ENCODE measurements at places on chromosomes 2 and 18. TPM values are rescaled to one million over a fixed set of nuclear protein-coding genes. Genes with fewer than 3 reads are reported as not detected.
A peak's percentile ranks its signal among the peaks of the same experiment; 100 is the strongest.

- no peaks in the 10 kb centered on the region for H3K4me1 ChIP-seq
- DNase-seq: no peak
- H3K27ac ChIP-seq: no peak overlapping the region
- no peaks in the 10 kb centered on the region for H3K36me3 ChIP-seq
- no peak overlapping the region for H3K4me3 ChIP-seq
These were observed 22.8 kb downstream of the SNORC start for GRCh38 chr2:232892843-232893242.

- H3K4me1 ChIP-seq: no peaks in the 10 kb centered on the region
- H3K27ac ChIP-seq: no peak overlapping the region
- no peak overlapping the region for H3K4me3 ChIP-seq
- H3K27me3 ChIP-seq: no peaks in the 10 kb centered on the region
- no peaks in the 10 kb centered on the region for H3K36me3 ChIP-seq
- no peak for DNase-seq
These were observed 193.8 kb downstream of the LRRTM4 start for GRCh38 chr2:77328134-77328931.

The TBR1 gene
- not detected for total RNA-seq

The DSG1 gene
- not detected for total RNA-seq

The CCDC148 gene
- total RNA-seq: 3.2 TPM

The CSRNP3 gene
- 1.9 TPM for total RNA-seq

The MRPL44 gene
- total RNA-seq: 24.7 TPM

DNA sequence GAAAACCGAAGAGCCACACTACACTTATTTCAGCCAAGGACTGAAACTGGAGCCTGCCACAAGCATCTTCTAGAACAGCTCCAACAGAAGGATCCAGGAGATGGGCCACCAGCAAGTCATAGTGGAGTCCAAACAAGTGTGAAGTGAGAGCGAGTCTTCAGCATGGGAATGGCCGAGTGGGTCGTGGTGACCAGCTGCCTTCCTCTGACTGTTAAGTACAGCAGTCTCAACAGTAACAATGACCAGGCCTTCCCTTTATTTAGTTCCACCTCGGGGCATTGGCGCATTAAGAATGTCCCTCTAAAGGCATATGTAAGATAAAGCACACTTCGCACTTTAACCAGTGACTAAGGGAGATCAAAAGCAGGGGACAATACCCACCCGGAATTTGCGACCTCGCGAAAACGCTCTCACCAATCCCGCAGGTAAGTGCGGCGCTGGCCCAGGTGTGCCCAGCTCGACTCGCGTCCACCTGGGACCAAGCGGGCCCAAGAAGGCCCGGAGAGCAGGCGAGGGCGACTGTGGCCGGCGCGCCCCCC lies 1.1 kb downstream of the L3MBTL4 start:
- DNase-seq: no peak
- H3K36me3 ChIP-seq: no peaks in the 10 kb centered on the region
- peaks cover 12% of the 10 kb centered on the region for H3K4me1 ChIP-seq
- peaks cover 19% of the 10 kb centered on the region for H3K27me3 ChIP-seq
- H3K4me3 ChIP-seq: peak overlapping the region; percentile 82

DNA sequence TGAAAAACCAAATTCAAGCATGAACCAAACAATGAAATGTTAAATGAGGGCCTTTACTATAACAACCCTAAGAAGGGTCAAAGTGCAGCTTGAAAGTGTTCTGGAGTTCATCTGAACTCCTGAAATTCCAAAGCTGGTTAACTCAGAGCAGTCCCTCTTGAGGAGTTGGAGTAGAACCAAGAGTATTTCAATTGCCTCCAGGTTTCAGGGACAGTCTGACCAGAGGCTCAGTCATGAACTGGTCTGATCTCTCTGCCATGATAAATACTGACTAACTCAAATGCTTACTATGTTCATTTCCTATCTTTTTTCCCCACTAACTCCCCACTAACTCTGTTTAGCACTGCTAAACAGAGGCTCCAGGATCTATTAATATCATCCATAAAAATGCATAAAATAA lies 2.7 kb downstream of the STARD7 start:
- H3K27ac ChIP-seq: peak overlapping the region; percentile 71
- no peaks in the 10 kb centered on the region for H3K27me3 ChIP-seq
- peaks cover 59% of the 10 kb centered on the region for H3K4me1 ChIP-seq

GRCh38 chr18:55264108-55264507 lies 304.8 kb upstream of the CCDC68 start:
- no peaks in the 10 kb centered on the region for H3K27me3 ChIP-seq
- DNase-seq: no peak
- H3K4me1 ChIP-seq: peaks cover 23% of the 10 kb centered on the region
- no peak overlapping the region for H3K27ac ChIP-seq
- H3K4me3 ChIP-seq: no peak overlapping the region

DNA sequence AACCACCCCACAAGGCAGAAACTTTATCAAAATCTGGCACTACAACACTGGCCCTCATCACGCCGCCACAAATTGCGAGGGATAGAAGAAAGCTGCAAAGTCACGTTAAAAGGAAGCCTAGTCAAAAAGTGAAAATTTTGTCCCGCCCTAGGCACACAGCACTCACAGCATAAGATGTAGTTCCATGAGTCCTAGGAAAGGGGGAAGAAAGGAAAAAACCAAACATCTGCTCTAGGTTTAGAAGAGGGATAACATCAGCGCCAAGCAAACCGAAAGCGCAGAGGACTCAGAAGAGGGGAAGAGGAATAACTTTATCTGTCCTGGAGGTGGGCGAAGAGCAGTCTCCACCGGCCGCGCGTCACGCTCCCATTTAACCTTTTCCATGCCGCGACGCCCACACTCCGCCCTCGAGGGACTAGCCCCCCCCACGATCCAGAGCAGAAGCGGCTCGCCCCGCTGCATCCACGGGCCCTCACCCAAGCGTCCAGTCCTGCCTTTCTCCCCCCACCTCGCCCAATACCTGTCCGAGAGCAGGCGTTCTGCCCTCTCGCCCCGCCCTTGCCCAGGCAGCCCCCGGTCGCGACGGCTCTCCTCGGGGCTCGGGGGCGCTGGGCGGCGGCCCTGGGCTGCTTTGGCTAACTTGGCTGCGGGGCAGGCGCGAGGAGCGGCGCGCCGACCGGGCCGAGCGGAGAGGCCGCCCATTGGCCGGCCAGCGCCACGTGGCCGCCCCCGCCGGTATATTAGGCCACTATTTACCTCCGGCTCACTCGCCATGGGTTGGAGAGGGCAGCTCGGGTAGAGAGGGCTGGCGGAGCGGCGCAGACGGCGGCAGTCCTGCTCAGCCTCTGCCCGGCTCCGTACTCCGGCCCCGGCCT lies at the start of gene HOXD1:
HOXD1 (plus strand) TSS at position 770 of the 875 bp plus-strand sequence. CDS start 134 bp downstream, outside the sequence.
- DNase-seq: no peak
- H3K4me1 ChIP-seq: peaks cover 33% of the 10 kb centered on the region
- H3K36me3 ChIP-seq: no peaks in the 10 kb centered on the region
- peak within 1 kb of the TSS; percentile 47 for H3K27ac ChIP-seq

DNA sequence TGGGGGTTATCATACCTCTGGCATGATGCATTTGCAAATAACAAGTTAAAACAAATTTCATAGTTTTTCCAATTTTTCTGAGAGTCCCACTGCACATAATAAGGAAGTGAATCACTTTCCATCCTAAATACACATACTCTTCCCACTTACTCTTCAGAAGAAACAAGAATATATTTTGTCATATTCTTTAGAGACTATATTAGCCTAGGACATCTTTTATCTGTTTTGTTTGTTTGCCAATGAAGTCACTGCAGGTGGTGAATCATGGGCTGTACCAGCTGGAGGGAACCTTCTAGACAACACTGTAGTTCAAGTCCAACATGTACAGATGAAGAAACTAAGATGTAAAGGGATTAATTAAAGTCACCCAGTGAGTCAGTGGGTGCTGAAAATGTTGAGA lies 116.8 kb downstream of the XIRP2 start:
- no peak overlapping the region for H3K4me3 ChIP-seq
- H3K27ac ChIP-seq: no peak overlapping the region

GRCh38 chr2:86382698-86383097 lies 45.3 kb upstream of the REEP1 start:
- no peaks in the 10 kb centered on the region for H3K36me3 ChIP-seq
- H3K4me1 ChIP-seq: no peaks in the 10 kb centered on the region
- DNase-seq: no peak
- H3K4me3 ChIP-seq: no peak overlapping the region
- H3K27me3 ChIP-seq: no peaks in the 10 kb centered on the region

The CRYGC gene
- not detected for total RNA-seq

The ADAM17 gene
- 14.6 TPM for total RNA-seq

DNA sequence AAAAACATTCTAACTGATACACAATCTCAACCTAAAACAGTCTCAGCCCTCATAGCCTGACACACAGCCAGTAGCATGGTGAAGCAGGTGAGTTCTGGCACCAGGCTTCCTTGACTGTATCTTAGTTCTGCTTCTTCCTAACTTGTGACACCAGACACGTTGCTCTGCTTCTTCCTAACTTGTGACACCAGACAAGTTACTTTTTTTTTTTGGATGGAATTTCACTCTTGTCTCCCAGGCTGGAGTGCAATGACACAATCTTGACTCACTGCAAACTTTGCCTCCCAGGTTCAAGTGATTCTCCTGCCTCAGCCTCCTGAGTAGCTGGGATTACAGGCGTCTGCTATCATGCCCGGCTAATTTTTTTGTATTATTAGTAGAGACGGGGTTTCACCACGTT lies 6.7 kb upstream of the ATG16L1 start:
- H3K27me3 ChIP-seq: no peaks in the 10 kb centered on the region
- H3K4me3 ChIP-seq: no peak overlapping the region
- H3K36me3 ChIP-seq: no peaks in the 10 kb centered on the region
- H3K4me1 ChIP-seq: no peaks in the 10 kb centered on the region

GRCh38 chr2:88212251-88212790 lies 42.2 kb downstream of the THNSL2 start:
- no peaks in the 10 kb centered on the region for H3K4me1 ChIP-seq
- no peaks in the 10 kb centered on the region for H3K36me3 ChIP-seq
- no peak overlapping the region for H3K27ac ChIP-seq
- no peak for DNase-seq
- no peak overlapping the region for H3K4me3 ChIP-seq
- H3K27me3 ChIP-seq: no peaks in the 10 kb centered on the region

DNA sequence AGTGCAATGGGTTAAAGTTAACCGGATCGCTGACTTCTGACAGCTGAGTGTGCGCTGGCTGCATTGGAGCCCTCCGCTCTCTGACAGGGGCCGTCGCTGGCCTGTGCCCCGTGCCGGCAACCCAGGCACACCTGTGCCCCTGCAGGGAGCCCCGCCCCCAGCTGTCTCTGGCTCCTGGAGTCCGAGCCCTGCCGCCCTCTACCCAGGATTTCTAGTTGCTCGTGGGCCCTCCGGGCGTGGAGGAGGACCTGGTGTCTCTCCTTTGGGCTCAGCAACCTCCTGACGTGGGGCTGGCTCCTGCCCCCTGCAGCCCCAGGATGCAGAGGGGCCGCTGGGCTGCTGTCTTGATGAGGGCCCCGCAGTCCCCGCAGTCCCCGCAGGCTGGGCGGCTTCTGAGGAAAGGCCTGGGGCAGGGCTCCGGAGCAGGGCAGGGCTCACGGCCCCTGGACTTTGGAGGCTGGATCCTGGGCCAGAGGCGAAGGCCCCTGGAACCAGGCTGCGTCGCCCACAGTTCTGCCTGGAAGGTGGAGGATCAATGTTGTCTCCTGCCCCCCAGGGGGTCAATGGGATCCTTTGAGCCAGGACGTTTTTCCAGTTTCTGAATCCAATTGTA lies 172.8 kb downstream of the RNF144A start:
- no peak overlapping the region for H3K27ac ChIP-seq
- DNase-seq: peak; percentile 31
- no peak overlapping the region for H3K4me3 ChIP-seq
- no peaks in the 10 kb centered on the region for H3K36me3 ChIP-seq
- H3K4me1 ChIP-seq: no peaks in the 10 kb centered on the region

The TUBA4B gene
- not detected for total RNA-seq

GRCh38 chr2:157596992-157597681 lies 31.5 kb downstream of the ACVR1C start:
- H3K27ac ChIP-seq: no peak overlapping the region
- no peak overlapping the region for H3K4me3 ChIP-seq

The UBR3 gene
- 53.0 TPM for total RNA-seq

GRCh38 chr2:122315306-122315705 lies 559.9 kb downstream of the TSN start:
- no peak overlapping the region for H3K4me3 ChIP-seq
- DNase-seq: no peak
- no peak overlapping the region for H3K27ac ChIP-seq

GRCh38 chr2:219452361-219453317 lies 18.0 kb downstream of the SPEG start:
- peak; percentile 95 for DNase-seq
- H3K4me3 ChIP-seq: peak overlapping the region; percentile 15
- H3K36me3 ChIP-seq: no peaks in the 10 kb centered on the region
- H3K27ac ChIP-seq: peak overlapping the region; percentile 94

GRCh38 chr2:204973616-204974015 lies 428.3 kb downstream of the PARD3B start:
- peaks cover 15% of the 10 kb centered on the region for H3K4me1 ChIP-seq
- DNase-seq: no peak
- no peak overlapping the region for H3K4me3 ChIP-seq

DNA sequence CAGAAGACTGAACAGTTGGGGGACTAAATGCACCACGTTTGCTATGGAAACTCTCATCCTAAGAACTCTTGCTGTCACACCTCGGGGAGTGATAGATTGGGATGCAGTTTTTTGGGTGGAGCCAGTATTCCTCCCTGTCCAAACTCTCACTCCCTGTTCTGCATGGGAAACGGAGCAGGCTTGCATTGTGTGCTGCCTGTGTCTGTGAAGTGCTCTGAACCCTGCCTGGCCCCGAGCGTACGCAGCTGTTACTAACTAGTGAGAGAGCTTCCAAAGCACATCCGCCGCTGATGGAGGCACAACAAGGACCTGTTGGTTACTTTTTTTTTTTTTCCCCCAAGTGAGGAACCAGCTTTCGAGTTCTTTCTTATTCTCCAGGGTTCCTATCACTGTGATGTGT lies 195.5 kb downstream of the ANAPC1 start:
- H3K4me1 ChIP-seq: peaks cover 30% of the 10 kb centered on the region
- H3K27ac ChIP-seq: no peak overlapping the region
- no peak overlapping the region for H3K4me3 ChIP-seq
- H3K36me3 ChIP-seq: no peaks in the 10 kb centered on the region
- DNase-seq: no peak
- H3K27me3 ChIP-seq: no peaks in the 10 kb centered on the region

GRCh38 chr2:30894498-30895119 lies 87.4 kb upstream of the CAPN13 start:
- no peaks in the 10 kb centered on the region for H3K4me1 ChIP-seq
- H3K27ac ChIP-seq: no peak overlapping the region
- H3K36me3 ChIP-seq: no peaks in the 10 kb centered on the region
- no peak for DNase-seq
- no peaks in the 10 kb centered on the region for H3K27me3 ChIP-seq
- no peak overlapping the region for H3K4me3 ChIP-seq

DNA sequence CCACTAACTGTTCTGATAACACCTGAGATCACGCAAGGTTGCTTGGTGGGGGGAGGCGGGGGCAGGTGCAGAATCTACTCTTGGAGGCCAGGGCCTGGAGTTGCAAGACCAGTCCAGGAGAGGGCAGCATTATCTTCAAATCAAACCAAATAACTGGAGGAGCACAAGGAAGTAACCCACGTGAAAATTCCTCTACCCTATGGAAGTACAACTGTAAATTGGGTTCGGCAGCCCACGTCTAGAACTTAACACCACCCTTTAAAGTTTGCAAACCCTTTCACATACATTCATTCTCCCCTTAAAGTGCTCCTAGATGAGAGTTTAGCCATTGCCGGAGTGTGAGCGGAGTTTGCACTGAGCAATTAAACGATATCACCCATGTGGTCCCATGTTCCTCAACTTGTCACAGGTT lies 19.6 kb upstream of the CXCR1 start:
- peaks cover 23% of the 10 kb centered on the region for H3K4me1 ChIP-seq
- no peaks in the 10 kb centered on the region for H3K36me3 ChIP-seq
- no peak overlapping the region for H3K4me3 ChIP-seq
- peak overlapping the region; percentile 63 for H3K27ac ChIP-seq
- no peaks in the 10 kb centered on the region for H3K27me3 ChIP-seq
- DNase-seq: no peak

Measured in esophagus muscularis mucosa (tissue), 4 donors.